Spinal cord (tissue), 10 donors: ENCODE measurements at places on chromosomes 3 and 15.

DNA sequence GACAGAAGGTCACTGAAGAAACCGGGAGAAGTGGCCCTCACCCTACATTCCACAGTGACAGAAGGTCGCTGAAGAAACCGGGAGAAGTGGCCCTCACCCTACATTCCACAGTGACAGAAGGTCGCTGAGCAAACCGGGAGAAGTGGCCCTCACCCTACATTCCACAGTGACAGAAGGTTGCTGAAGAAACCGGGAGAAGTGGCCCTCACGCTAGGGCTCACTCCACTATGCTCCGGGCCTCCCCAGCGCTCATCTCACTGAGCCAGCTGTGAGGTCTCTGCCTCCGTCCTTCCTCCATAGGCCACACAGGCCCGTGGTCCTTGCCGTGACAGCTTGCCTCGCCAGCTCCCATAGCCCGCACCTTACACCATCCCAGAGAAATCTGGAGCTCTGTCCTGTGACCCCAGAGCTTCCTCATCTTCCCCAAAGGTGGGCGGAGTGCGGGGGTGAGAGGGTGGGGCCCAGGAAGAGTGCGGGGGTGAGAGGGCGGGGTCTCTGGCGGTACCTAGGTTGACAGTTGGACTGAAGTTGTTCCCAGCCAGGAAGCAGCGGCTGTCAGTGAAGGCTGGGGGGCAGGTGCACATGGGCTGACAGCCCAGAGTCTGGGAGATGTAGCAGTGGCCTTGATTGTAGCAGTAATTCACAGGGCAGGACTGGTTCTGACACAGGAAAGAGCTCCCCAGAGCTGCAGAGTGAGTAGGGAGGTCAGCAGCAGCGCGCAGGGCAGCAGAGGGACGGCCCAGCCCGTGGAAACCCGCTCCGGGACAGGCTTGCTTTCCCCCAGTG is 32.0 kb downstream of the MUC20 start:
- DNase-seq = no peak

- DNase-seq = no peak
These were observed 359.9 kb downstream of the MECOM start for GRCh38 chr3:169303660-169304059.

DNA sequence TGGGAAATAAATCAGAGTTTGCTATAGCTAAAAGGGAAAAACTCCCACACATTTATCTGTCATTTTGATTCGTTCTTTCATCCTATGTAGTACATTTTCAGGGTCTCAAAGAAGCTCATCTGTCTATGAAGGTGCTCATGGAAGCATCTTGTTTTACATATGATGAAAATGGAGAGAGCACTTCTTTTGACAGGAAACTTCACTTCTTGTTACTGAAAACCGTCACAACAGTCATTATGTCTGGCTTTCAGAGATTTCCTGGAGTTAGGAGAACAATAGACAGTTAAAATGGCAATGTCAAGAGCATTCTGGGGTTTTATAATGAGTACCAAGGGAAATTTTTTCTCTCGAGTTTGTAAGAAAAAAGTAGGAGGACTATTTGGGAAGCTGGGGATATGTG is 83.3 kb downstream of the TMEM108 start:
- DNase-seq = no peak

DNA sequence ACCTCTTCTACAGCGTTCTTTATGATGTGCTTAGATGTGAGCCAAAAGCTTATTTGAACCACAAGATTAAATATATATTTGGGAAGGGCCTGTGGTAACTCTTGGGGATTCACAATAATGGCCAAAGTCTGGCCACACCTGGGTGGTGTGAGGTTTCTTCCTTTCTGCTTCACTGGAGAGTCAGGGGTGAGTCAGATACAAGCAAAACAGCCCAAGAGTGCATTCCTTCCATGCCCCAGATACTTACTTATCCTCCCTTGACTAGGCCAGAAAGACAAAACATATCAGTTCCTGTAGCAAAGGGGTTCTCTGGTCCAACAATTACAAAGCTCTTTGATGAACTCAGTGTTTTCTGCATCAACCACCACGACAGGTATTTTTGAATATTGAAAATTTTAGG is 941 bp downstream of the ZBED2 start:
- DNase-seq = no peak
